Trophoblast cell (in vitro differentiated cells and primary cell): ENCODE measurements at places on chromosomes 4 and X.
A peak's percentile ranks its signal among the peaks of the same experiment; 100 is the strongest.

DNA sequence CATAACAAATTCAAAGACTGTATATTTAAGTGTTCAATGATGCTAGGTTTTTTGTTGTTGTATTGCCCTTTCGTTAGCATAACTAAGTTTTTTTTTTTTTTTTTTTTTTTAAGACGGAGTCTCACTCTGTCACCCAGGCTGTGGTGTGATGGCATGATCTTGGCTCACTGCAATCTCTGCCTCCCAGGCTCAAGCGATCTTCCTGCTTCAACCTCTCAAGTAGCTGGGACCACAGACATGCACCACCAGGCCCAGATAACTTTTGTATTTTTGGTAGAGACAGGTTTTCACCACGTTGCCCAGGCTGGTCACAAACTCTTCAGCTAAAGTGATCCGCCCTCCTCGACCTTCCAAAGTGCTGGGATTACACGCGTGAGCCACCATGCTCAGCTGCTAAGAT, 7.0 kb downstream of the SH3BGRL start:
- DNase-seq = no peak

- no peak for DNase-seq
These were observed 4.0 kb downstream of the LDB2 start for GRCh38 chr4:16894406-16894805.

- DNase-seq = no peak
These were observed 235.1 kb upstream of the HCCS start for GRCh38 chrX:10875995-10876394.

DNA sequence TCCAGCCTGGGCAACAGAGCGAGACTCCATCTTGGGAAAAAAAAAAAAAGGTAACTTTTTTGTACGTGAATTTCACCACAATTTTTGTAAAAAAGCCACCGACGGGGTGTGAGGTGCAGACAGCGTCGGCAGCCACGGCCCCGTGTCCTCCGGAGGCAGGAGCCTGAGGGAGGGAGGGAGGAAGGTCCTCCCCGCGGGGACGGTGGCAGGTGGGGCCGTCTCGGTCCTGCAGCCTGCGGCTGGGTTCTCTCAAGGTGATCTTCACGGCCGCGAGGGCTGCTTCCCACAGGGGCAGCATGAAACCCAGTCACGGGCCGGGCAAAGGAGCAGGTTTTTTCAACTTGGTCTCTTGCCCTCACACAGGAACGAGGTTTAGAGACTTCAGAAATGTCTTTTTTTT, 14.0 kb downstream of the PLCXD1 start:
- DNase-seq = no peak

GRCh38 chrX:51905711-51906110, 12.3 kb downstream of the MAGED1 start:
- DNase-seq = no peak

- no peak for DNase-seq
These were observed 29.0 kb downstream of the NAA11 start for GRCh38 chr4:79296768-79297428.

GRCh38 chrX:45143455-45143854, 57.2 kb downstream of the DIPK2B start:
- DNase-seq = no peak

DNA sequence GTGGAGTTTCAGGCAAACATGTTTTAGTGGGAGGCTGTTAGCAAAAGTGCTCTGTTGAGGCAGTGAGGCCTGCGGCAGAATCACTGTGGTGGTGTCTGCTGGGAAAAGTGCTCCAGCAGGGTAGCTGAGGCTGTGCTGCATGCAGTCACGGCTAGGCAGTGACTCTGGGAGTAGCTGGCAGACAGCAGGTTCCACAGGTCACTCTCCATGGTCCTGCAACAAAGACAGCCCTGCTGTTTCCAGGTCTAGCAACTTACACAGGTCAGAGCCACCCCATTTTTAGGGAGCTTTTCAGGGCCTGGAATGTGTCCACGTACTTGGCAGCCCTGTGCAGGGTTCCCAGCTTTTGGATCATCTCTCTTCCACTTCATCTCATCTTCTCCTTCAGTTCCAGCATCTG, 184.3 kb downstream of the NAA11 start:
- peak; percentile 6 for DNase-seq

- no peak for DNase-seq
These were observed 40.4 kb downstream of the NSG1 start for GRCh38 chr4:4427121-4427870.

DNA sequence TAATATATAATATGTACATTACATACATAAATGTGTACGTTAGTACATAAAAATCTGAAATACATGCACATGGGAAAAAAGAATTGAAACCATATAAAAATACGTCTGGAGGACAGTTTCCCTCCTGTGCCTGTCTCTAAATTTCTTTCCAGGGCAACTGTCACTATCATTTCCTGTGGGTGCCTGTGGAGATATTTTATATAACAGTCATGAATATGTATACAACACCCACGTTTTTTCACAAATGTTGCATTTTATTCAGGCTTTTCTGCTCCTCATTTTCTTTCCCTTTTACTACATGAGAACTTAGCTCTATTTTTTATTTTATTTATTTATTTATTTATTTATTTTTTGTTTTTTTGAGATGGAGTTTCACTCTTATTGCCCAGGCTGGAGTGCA, 24.2 kb upstream of the GRPEL1 start:
- DNase-seq = no peak

GRCh38 chr4:150328496-150328895, 250.3 kb downstream of the DCLK2 start:
- no peak for DNase-seq

DNA sequence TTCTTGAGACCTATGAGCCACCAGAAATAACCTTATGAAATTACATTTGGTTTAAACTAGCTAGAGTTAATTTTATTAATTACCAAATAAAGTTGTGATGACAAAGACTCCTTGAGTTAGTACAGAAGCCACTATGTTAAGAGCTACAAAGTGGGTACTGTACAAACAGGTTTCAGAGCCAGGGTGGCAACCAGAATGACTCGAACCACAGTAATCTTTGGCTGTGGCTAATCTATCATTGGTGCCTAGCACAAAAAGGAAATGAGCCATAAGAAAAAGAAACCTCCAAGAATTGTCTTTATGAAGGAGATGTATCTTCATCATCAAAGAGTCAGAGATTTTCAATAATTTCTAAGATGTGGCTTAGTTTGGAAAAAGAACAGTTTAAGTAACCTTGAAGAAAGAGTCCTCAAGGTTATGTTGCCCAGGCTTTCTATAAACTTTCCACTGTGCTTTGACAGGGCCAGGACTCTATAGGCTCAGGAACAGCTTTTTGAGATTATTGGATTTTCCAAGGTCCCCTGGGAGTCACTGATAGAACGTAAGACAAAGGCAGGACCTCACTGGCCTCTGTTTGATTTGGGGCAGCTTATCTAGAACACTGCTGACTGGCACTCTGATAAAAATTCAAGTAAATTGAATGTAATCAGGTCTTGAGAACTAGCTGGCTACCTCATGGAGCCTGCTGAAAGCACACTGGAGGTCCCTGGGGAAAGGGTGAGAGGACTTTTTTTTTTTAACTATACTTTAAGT, 777.7 kb downstream of the STIM2 start:
- DNase-seq = no peak

GRCh38 chr4:77418333-77418732, 187.3 kb upstream of the CXCL13 start:
- peak; percentile 21 for DNase-seq

- no peak for DNase-seq
These were observed 80.5 kb downstream of the TSPAN5 start for GRCh38 chr4:98577956-98578355.

GRCh38 chrX:10017872-10018271, 50.7 kb downstream of the CLDN34 start:
- DNase-seq = no peak

DNA sequence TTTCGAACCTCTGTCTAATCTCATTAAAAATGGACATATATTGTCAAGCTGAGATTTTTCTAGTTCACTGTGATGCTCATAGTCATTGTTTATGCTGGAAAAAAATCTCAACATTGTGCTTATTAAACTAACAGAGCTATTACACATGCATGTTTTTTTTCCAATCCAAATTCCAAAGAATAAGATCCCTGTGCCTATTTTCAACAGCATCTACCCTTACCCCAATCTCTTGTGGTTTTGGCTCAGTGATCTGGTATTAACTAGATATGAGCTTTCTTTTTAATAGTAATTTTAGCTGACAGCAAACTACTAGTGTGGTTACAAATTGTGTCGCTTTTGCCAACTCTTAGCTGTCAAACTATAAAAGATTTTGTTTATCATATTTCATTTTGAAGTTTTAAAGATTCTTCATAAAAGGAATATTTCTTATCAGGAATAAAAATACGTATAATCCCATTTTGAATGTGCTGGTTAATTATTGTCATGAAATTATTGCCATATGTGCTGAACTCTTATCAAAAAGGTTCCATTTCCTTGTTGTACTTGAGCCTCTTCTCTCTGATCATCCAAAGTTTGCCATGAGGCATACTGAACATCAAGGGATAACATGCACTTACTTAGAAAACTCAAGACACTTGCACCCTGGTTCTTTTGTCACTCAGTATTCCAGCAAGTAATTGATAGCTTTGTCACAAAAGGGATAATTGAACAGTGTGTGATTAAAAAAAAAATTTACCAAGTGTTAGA, 241.2 kb downstream of the ARHGAP24 start:
- no peak for DNase-seq

DNA sequence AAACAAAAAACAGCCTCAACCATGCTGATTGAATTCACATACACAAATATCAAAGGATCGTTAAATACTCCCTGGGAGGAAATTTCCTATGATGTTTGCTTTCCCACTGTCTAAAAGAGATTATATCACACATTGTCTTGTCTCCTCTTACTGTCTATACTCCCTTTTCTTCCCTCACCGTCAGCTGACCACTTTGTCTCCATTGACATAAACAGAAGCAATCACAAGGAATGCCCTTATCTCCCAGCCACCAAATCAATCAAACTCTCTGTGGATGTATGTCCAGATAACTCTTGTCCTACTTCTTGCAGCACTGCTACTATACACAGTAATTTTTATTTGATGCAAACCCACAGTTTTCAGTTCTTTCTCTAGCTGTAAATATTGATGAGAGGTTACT, 12.2 kb upstream of the NUDT9 start:
- DNase-seq = peak; percentile 42

GRCh38 chr4:119536572-119537528, 91.8 kb downstream of the PDE5A start:
- DNase-seq = no peak

DNA sequence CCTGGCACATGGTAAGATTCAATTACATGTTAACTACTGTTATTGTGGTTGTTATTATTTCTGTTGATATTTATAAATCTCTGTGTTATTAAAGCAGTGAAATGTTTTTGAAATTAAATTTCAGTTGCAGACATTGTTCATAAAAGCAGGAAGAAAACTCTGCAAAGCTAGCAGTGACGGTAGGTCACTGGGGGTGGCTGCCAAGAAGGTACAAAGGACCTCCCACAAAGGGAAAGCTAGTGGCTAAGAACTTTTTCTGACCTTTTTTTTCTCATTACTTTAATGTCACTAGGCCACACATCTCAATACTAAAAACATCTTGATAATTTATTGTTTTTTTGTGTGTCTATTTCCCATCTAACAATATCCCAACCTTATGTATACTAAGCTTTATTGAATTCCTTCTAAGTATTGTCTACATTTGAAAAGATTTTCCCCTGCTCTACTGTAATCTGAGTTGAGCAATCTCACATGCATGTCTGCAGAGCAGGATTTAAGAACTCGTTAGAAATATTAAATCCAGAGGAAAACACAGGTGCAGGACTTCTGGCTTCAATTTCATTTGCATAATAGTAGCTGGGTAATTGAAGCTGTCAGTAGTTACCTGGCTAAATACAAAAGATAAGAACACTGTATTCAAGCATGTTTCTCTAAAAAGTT, 197.3 kb downstream of the CFAP299 start:
- no peak for DNase-seq

GRCh38 chrX:64975491-64975890, 759 bp downstream of the ZC4H2 start:
- DNase-seq = no peak

- DNase-seq = peak; percentile 76
These were observed 97.3 kb upstream of the SPRY1 start for GRCh38 chr4:123299212-123299691.

DNA sequence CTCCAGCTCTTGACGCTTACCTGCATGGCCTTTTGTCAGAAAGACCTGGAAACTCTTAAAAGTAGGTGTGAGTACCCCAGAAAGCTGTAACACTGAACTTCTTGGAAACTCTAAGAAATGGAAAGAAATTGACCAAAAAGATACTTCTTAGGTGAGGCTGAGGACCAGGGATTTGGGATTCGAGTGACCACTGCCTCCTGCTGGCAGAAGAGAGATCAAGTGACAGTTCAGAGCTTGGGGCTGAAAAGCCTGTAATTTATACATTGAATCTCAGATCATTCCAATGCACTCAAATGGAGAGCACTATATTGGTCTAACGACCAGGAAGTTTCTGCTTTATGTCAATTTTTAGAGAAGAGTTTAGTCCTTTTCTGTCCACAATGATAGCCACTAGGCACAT, 204.6 kb downstream of the PDGFRA start:
- peak; percentile 59 for DNase-seq

GRCh38 chr4:164252286-164252685, 501.6 kb upstream of the SMIM31 start:
- no peak for DNase-seq

- no peak for DNase-seq
These were observed 2.9 kb downstream of the MSANTD1 start for GRCh38 chr4:3251691-3252479.
